Astrocyte (in vitro differentiated cells and primary cell): ENCODE measurements at places on chromosomes 12 and 14. TPM values are rescaled to one million over a fixed set of nuclear protein-coding genes. Genes with fewer than 3 reads are reported as not detected.
A peak's percentile ranks its signal among the peaks of the same experiment; 100 is the strongest.

DNA sequence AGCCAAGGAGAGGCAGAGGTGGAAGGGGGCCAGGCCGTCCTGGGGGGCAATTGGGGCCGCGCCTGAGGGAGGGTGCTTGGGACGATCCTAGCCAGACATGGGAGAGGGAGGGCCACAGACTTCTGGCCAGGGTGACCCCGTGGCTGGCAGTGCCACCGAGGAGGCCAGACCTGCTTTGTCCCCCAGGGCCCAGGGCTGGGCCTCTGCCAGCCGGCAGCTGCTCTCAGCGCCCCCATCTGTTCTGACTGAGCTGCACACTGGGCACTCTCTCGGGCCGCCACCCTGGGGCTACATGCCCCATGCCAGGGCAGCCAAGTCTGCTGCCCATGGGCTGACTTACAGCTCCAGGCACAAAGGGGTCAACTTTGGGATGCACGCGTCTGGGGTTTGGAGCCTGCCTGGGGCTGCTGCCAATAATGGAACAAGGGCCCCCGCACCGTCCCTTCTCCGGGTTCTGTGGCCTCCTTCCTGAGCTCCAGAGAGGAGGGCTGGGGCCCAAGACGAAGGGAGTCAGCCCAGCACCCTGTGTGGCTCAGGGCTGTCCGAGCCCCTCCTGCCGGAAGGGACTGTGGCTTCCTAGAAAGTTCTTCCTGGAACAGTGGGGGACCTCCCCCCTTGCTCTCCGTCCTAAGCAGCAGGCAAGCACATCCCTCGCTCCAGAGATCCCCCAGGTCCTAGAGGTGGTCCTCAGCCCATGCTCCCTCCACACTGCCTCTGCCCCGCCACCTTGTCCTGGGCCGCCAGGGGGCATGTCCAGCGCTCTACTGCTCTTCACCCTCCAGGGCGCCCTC is 1.1 kb downstream of the ADSS1 start:
- DNase-seq: no peak

- DNase-seq: no peak
Measured at GRCh38 chr14:35034440-35034833, 11.6 kb upstream of the FAM177A1 start.

DNA sequence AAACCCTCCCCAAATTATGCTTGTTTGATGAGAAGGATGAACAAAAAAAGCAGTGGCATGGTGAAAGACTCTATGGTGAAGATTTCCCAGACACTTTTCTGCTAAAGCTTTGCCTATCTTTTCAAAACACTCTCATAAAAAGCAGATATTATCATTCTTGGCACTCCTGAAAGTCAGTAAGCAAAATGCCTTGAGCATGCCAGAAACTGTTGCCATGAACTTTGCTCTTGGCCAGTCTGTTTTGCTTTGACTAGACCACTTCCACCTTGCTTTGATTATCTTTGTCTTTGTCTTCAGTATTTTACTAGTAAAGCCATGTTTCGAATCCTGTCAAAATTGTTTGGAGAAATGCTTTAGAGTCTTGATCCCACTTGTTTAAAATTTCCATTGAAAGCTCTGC is 110.4 kb downstream of the CNTN1 start:
- no peak for DNase-seq

GRCh38 chr14:100314724-100315123 is 8.4 kb upstream of the SLC25A47 start:
- no peak for DNase-seq

DNA sequence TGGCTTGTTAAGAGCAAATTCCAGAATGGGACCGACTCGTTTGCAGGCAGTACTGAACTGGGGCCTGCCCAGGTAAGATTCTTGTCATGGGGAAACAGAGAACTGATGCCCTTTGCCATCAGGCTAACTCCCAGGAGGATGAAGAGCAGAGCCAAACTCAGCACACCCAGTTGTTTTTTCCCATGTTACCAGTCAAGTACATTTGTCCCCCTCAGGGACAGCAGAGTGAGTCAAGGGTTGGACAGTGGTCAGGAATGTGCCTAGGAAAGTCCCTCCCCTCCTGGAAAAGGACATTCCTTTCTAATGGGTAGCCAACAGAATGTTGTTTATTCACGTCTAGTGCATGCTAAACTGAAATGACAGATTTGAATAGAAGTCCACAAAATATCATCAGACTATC is 1.6 kb downstream of the ART4 start:
- peak; percentile 66 for DNase-seq

GRCh38 chr12:74906224-74906623 is 303.4 kb downstream of the KCNC2 start:
- no peak for DNase-seq

- no peak for DNase-seq
Measured at GRCh38 chr12:104201238-104202001, 14.2 kb upstream of the TXNRD1 start.

- DNase-seq: no peak
Measured at GRCh38 chr14:104333646-104334423, 195.4 kb downstream of the KIF26A start.

DNA sequence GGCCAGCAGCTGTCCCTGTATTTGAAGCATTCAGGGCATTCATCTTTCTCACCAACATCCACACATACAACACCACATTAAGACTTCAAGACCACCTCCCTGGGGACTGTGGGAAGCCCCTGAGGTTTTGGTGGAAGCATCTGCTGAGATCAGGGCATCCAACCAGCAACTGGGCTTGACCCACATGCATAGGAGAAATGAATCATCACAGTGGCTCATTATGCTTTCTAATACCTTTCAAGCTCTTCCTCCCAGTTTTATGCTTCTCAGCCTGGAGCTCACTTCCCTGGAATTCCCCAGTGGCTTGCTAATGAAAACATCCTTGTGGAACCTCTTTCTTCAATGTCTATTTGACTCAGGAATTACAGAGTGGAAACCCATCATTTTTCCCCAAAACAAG is 21.4 kb upstream of the CMKLR1 start:
- peak; percentile 47 for DNase-seq

GRCh38 chr12:93818488-93819049 is 141.4 kb downstream of the CRADD start:
- no peak for DNase-seq

DNA sequence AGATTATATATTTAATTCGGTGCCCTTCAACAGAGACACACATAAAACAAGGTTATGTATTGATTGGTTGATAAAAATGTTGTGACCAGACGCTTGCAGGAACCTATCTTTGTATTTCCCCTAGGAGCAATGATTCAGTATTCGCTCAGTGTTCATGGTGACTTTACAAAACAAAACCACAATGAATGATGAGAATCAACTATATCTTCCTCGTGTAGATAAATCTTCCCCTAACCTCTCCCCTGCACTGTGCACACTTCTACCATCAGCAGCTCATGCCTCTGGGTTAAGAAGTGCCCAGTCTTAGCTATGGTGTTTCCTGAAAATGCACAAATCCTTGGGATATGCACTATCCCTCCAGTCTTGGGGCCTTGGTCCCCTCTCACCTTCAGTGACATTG is 16.3 kb downstream of the RIN3 start:
- DNase-seq: no peak

DNA sequence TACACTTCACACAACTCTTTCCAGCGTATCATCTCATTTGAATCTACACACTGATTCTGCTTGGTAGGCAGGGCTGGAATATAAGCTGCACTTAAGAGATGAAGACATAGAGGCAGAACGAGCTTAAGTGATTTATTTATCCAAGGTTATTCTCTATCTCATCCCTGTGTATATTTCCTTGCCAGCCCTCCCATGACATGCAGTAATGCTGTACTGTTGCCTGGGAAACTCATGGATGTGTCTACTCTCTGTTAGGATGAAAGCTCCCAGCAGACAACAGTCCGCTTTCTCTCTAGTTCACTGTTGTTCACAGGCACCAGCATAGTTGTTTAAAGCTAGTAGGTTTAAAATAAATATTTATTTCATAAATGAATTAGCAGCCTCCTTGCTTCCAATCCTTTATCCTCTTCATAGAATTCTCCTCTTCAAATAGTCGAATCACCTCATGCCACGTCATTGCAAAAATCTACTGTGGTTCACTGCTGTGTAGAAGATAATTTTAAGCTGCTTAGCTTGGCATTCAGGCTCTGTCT is 25.4 kb downstream of the FGF6 start:
- DNase-seq: no peak

GRCh38 chr14:90317286-90317685 is 14.5 kb downstream of the NRDE2 start:
- DNase-seq: no peak

- DNase-seq: no peak
Measured at GRCh38 chr12:3282384-3282670, 205.1 kb downstream of the TSPAN9 start.

DNA sequence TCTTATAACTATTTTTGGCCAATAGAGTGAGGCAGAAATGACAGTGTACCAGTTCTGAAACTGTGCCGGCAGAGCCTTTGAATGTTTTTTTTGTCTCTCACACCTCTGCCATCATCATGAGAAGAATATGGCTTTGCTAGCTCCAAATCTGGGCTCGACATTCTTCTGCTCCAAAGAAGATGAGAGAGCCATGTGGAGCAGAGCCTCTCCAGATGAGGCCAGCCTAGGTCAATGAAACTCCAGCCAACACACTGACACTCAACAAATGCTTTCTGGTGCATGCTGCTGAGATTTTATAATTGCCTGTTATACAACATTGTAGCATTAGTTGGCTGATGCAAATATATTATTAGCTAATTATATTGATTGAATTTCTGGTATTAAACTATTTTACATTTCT is 154.7 kb downstream of the SLC38A4 start:
- DNase-seq: no peak

DNA sequence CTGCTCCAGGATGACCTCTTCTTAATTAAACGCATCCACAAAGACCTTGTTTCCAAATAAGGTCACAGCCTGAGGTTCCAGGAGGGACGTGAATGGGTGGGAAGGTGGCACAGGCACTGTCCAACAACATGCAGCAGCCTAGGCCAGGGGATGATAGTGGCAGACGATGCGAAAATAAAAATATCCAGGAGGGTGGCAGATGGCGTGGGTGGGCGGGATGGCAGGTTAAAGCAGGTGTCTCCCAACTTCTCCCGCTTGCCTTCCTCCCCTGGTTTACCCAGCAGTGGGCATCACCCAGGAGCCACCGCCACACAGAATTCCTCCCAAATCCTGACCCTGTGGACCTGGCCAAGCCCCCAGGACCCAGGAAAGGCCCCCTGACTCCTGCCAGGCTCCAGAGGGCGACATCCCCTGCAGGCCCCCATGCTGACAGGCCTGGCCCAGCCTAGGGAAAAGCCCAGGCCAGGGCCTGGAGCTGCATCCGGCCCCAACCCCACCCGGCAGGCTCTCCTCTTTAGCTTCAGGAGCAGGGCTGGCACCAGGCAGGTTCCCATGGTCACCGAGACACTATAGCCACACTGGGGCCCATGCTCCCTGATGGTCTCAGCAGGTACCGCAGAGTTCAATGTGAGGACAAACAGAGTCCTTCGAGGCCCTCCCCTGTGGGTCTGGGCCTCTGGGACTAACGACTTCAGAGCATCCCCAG is 9.7 kb downstream of the NCOR2 start:
- no peak for DNase-seq

DNA sequence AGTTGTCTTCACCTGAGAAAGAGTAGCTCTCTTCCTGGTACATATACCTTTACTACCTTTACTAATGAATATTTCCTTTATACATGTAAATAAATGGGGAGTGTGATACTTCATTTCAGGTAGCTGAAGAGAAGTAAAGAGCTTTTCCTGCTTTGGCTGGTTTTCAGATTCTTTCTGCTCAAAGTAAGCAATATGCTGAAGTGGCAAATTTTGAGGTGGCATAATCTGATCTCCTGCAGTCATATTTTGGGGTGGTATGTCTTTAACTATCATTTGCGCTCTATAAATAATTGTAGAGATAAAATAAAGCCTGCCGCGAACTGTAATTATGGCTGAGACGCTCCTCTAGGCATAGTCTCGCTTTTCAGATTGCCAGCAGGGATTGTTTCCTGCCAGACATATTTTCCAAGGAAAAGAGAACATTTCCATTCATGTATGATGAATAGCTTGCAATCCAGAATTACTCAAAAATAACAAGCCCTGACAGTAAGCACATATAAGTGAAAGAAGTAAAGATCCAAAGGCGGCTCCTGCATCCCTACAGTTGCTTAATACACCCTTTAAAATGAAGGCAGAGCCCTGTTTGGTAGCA is 200.7 kb downstream of the C12orf50 start:
- no peak for DNase-seq

The EXOC3L4 gene
- not detected in 2 replicates for total RNA-seq

The CLECL1 gene
- total RNA-seq: not detected in 2 replicates

The TAS2R14 gene
- 1.7 and 2.0 TPM in 2 replicates for total RNA-seq

The CLEC4D gene
- total RNA-seq: not detected in 2 replicates

The LRRC23 gene
- total RNA-seq: 5.0 and 5.2 TPM in 2 replicates

The RPL10L gene
- total RNA-seq: not detected in 2 replicates

The DIO2 gene
- total RNA-seq: 2.1 and 4.7 TPM in 2 replicates

The SUOX gene
- total RNA-seq: 13.6 and 14.3 TPM in 2 replicates

The ANG gene
- 4.0 and 5.2 TPM in 2 replicates for total RNA-seq

The CALM1 gene
- 302 and 347 TPM in 2 replicates for total RNA-seq
